ENCODE measurements at places on chromosomes 13 and 19.

DNA sequence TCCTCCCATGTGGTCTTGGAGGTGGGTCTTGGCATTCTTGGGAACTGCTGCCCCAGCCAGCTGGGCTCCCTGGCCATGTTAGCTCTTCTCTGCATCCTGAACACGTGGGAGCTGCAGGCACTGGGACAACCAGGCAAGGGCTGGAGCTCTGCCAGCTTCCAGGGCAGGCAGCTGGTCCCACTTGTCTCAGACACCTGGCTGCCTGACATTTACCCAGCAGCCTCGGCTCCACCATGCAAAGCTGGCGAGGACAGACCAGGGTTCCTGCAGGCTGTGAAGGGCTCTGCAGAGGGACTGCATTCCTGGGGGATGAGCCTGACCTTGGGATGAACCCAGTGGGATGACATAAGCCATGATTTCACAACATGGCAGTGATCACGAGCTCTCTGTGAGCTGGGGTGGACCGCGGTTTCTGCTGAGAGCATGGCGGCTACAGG lies 99.0 kb upstream of the TSHZ3 start:
- no peak for DNase-seq

- DNase-seq: no peak
Observed at GRCh38 chr13:45838171-45838745, 13.3 kb downstream of the SIAH3 start.

DNA sequence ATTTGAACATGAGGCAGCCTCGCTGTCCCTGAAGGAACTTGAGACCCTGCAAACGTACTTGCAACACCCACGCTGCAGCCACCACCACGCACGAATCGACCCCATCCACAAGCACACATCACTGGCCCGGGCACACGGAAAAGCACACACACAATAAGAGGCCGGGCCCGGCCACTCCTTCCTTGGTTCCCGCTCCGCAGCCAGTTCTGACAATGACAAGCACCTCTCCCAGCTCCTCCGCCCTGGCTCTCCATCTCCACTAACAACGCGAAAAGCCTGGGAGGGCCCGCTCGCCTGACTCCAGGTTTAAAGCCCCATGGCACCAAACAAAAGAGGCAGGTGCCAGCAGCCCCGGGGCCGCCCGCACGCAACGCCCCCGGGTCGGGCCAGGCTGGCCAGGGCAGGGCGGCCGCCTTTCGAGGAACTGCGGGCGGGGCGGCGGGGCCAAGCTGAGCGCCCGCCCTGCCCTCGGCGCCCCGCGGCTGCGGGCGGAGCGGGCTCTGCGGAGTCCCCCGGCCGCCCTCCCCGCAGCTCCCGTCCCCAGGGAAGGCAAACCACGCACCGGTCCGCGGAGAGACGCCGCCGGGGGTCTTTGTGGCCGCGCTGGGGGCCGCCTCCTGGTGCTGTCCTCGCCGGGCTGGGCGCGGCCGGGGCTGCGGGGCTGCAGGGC lies 495 bp downstream of the DCLK1 start:
- DNase-seq: no peak

GRCh38 chr13:93708308-93709075 lies 481.9 kb downstream of the GPC6 start:
- DNase-seq: no peak

DNA sequence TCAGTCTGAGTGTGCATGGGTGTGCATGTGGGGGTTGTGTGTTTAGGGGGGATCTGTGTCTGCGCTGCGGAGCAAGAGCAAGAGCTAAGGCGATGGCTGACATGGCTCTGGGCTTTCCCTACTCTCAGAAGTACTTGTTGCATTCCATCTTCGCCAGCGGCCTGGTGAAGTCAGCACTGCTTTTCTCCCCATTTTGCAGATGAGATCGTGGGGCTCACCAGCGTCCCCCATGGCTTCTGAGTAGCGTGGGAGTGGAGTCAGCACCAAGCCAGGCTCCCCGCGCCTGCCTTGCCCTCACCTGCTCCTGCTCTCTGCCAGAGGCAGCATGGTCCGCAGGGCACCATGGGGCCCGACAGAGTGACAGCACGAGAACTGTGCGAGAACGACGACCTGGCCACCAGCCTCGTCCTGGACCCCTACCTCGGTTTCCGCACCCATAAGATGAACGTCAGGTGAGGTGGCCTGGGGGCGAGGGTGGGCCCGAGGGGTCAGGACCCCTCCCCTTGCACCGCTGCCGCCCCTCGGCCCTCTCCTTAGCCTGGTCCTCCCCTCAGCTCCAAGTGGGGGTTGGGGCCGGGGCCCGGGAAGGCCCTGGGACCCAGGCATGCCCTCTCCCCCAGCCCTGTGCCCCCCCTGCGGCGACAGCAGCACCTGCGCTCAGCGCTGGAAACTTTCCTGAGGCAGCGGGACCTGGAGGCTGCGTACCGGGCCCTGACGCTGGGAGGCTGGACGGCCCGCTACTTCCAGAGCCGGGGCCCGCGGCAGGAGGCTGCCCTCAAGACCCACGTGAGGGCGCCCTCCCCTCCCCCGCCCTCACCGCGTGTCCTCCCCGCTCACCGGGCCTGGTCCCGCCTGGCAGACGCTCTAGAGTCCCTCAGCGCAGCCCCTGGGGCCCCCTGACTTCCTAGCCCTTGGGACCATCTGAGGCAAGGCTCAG lies 2.2 kb downstream of the KMT5C start:
- DNase-seq: no peak

GRCh38 chr19:4962085-4962619 lies 6.8 kb upstream of the KDM4B start:
- no peak for DNase-seq
